NCI-H187 treated with DMSO at 0.1 percent for 48 hours (cell line): ENCODE measurements at places on chromosomes 2 and 18.

DNA sequence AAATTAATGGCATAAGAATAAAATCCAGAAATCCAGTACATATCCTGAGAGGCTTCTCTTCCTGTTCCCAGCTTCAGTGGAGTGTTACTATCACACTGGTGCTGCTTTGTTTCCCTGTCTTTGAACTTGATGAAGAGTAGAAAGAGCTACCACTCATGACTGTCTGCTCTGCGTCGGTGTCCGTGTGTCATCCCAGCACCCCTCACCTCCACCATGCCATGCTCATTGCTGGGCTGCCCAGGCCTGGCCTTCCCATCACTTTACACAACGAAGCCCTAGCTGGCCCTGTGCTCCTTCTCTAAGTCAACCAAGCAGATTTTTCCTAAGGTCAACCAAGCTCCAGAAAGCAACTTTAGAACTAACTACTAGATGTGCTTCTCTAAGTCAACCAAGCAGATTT is 215.4 kb downstream of the DOK6 start:
- no peak for DNase-seq

GRCh38 chr2:214006601-214007000 is 404.3 kb upstream of the VWC2L start:
- no peak for DNase-seq

- no peak for DNase-seq
Observed at GRCh38 chr2:241582328-241582727, 23.8 kb downstream of the BOK start.

DNA sequence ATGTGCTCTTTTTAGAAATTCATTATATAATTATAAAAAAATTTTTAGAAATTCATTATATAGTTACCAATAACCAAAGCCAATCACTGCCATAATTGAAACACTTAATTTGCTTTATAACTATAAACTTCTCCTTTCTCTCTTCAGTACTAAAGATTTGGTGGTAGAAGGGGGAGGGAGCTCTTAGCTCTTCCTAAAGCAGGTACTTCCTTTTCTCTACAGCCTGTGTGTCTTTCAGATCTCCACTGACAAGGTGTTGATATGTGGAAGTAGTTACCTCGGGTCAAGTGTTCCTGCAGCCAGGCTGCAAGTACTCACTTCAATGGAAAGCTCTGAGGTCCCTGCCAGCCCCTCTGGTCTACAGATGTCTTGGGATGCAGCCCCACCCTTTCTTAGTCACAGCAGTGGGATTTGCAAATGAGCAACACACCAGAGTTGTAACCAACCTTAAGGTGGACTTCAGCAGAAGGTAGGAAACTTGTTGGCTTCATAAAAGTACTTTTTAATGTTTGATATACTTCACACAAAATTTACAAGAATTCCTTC is 690.0 kb downstream of the ARHGAP15 start:
- DNase-seq: no peak

DNA sequence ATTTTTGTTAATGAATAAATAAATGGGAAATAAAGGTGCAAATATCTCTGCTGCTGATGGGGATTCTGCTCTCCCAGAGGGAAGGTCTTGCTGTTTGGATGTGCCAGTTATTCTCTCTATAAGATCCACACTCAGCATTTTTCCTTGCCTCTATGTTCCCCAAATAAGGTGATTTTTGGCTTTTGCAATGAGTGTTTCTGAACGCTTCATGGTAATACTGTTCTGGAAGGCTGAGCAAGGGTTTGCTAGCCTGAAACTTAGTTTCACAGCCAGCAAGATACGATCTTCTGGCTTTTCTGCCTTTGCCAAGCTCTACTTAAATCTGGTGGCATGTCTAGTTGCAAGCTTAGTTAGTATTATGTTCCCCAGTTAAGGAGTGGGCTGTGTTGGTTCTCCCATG is 114.6 kb downstream of the LPIN1 start:
- DNase-seq: no peak

DNA sequence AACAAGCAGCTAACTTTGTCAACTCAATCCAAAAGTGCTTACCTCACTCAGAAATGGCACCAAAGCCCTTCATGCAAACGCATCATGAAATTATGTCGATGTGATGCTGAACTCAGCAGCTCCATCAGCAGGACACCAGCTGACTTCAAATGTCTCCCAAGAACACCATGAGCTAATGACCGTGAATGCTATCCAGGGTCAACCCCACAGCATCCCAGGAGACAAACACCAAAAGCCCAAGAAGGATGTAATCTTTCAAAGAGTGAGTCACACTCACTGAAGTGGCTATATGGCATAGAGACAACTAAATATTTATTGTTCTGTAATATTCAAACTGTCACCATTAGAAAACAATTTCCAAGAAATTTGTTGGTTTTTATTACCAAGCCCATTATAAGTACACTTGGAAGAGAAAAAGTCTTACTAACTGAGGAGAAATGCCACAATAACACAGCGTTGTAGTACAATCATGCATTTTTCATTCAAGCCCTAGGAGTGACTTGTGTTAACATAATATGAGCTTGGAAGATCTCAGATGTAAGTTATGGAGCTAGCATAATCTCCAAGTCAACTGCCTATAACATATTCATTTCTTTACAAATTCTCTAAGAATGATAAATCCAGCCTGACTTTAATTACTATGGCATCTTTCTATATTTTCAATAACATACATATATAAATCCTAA is 165.0 kb upstream of the CCDC68 start:
- DNase-seq: no peak

- DNase-seq: no peak
Observed at GRCh38 chr2:30978854-30979253, 159.4 kb downstream of the GALNT14 start.
